NCI-H1694 (cell line): ENCODE measurements at places on chromosomes 3 and 15.

DNA sequence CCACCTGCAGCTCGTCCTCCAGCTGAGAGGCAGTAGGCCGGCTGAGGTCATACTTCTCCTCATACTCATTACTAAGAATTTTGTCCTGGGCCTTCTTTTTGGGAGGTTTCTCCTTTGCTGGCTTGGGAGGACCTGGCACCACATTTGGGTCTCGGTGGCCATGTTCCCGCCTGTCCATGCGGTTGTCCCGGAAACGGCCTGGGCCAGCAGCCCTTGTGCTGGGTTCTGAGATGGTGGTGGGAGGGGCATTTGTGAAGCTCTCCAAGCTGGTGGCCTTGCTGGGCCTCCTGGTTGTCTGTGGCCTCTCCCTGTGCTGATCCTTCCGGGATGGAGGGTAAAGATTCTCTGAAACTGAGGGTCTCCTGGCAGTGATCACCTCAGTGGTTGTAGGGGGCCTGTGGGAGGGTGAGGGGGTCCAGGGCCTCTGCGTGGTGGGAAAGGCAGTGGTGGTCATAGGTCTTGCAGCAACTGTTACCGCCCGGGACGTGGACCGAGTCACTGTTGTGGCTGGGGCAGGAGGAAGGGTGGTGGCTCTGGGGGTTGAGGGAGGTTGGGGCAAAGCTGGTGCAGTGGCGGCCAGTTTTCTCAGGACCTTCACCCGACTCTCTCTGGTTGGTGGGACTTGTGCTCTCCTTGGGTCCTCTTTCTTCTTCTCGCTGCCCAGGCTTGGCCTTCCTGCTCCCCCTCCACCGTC lies 2.5 kb downstream of the CCDC80 start:
- no peak for DNase-seq

- DNase-seq, result no peak
Observed at GRCh38 chr3:59280113-59280512, 230.3 kb upstream of the CFAP20DC start.

DNA sequence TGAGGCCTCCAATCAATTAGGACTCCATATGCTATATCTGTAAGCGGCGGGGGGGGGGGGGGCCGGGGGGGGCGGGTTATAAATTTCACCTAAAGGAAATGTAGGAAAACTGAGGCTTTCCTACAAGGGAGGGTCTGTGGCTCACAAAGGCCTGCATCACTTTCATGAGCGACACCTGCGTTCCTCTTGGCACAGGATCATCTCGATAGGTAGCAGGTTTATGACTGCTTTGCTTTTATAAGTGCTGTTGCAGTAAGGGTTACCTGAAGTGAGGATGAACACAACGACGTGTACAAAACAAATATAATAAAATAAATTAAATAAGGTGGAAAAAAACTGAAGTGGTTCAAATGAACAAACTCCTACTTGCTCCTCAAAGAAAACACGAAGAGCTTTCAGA lies 194.3 kb downstream of the FOXP1 start:
- no peak for DNase-seq

DNA sequence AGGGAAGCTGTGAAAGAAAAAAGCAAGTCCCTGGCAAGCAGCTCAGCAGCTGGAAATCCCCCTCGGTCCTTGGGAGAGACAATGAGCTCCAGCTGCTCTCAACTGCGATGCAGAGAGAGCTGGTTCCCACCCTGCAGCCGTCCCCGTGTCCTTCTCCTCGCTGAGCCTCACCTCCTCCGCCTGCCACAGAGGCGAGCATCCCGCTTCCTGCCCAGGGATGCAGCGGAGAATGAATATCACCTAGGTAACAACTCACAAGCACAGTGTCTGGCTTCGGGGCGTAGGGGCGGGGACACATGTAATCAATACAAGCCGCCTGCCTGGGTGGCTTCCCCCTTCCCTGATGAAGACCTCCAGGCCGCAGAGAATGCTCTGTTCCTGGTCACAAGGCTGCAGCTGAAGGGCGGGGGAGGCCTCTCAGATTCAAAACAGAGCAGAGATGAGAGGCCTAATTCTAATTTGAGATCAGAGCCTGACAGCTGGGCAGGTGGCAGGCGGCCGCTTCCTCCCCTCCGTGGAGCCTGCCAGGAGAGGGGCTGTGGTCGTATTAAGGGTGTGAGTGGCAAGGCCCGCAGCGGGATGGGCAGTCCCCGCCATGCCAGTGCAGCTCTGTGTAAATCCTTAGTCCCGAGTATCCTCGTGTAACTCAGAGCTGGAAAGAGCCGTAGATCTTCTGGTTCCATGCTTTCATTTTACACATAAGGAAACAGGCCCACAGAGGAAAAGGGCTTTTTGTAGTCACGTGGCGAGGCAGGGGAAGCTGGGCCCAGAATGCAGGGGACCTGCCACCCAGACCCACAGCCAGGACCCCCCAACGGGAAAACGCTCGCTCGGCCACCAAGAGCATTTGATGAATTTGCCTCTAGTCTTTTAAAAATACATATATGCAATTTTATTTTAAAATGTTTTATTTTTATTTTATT lies 24.3 kb downstream of the ZDHHC19 start:
- DNase-seq, result peak; percentile 39

DNA sequence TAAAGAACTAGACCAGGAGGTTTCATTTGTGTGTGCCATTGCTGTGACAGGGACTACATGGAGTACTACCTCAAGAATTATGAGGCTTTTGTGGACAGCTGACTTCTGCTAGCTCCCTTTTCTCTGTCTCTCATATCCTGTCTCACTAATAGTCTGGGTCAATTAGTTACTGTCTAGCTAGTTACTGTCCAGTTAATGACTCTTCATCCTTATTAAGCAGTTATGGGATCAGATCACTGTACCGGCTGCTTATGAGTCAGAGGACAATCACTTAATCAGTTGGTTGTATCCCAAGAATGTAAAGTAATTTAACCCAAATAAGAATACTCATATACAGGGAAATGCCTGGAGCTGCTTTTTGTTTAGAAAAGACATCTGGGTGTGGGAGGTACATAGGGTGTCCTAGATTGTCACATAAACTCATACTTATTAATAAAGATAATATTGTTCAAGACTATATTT lies 158.0 kb downstream of the CDIN1 start:
- DNase-seq, result no peak

DNA sequence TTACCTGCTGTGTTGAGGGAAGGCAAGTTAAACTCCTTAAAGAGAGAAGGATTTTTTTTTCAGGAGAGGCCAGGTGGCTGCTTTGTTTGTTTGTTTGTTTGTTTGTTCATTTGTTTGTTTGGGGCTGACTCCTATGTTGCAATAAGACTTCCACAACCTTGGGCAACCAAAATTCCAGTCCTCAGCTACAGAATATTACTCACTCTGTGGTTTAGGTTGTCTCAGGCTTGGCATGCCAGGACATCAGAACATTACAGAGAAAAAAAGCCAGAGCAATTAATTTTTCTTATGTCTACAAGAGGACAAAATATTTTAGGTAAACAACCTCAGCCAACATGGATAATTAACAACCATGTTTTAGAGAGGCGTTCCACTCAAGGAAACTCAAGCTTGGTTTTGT lies 156.7 kb upstream of the ATP11B start:
- DNase-seq, result no peak

DNA sequence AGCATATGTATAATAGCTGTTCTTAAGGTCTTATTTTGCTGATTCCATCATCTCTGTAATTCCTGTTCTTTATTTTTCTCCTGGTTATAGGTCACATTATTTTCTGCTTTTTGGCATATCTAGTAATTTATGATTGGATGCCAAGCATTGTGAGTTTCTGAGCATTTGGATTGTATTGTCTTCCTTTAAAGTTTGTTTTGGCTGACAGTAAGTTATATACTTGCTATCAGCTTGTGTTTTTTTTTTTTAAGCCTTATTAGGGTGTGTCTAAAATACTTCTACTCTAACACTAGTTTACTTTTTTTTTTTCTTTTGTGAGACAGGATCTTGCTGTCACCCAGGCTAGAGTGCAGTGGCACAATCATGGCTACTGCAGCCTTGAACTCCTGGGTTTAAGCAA lies 10.1 kb downstream of the MKRN2 start:
- no peak for DNase-seq

DNA sequence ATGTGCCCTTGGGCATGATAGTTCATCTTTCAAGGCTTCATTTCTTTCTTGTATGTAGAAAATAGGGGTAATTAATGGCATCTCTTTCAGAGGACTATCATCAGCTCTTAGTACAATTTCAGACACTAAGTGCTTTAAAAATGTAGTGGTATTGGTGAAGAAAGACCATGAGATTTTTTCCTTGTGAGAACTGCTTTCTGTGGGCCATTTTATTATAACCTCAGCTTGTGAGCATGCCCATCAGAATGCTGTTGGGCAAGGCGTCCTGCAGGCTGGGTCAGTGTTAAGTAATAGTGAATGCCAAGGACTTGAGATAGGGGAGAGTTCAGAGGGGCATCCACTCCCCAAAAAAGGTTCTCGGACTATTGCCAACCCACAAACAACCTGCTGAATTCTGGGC lies 187.9 kb downstream of the GHSR start:
- no peak for DNase-seq

GRCh38 chr3:5103743-5104142 lies 18.3 kb upstream of the ARL8B start:
- no peak for DNase-seq

DNA sequence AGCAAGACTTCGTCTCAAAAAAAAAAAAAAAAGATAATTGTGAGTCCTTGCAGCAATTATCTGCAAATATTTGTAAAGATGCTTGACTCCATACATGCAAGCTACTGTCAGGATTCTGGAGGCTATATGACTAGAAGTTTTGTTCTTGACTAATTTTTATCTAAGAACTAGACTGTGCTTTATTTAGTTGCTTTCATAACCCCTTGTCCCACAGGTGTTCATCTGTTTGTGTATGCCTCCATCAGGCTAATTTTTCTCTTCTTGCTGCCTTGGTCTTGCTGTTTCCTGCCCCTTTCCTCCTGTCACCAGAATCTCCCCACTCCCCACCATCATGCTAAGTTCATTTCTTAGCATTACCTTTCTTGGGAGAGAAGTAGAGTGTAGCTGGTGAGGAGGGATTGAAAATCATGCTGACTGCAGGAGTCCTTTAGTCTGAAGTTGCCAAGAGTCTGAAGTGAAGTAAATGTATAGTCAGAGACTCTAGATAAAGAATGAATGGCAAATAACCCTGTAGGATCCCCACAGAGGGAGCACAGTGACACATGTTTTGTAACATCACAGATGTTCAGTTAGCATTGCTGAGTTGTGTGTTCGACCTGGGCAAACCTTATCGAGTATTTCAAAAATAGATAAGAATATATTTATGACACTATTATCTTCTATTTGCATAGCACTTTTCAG lies 12.5 kb downstream of the ST3GAL6 start:
- no peak for DNase-seq

DNA sequence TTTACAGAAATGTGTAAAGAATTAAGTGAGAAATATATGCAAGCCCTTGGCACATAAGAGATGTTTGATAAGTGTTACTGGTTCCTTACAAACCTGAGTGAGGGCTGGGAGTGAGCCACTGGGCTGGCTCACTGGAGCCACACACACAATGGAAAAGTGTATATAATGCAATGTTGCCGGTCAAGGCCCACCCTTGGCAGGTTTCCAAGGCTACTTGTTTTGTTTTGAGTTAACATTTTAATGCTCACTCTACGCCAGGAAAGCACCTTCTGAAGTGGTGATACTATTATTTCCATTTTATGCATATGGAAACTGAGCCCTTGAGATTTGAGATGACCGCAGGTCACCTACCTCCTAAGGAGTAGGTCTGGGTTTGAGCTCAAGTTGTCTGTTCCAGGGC lies 71.8 kb upstream of the FHIT start:
- DNase-seq, result no peak

DNA sequence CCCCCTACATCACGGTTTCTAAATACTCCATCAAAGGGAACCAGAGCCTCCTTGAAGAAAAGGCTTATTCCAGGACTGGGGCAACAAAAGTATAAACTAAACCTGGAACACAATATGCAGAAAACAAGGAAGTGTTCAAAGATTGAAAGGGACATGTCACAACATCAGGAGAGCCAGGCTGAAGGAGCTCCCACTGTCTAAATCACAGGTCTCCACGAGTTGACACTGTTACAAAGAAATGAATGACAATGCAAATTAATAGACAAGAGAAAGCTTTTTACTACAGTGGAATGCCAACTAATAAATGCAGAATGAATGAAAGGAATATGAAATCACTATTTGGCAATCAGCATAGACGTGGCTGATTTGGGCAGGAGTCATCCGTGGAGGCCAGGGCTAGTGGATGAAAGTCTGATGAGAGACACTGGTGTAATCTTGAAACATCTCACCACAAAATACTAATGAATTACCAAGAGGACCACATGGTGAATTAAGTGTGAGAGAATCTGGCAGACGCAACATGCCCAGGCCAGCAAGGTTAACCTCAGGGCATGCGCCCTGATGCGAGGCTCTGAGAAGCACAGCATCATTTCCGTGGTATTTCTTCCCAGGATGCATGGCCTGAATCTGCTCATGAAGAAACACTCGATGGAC lies 123.8 kb upstream of the TJP1 start:
- no peak for DNase-seq
